Memory B cell (primary cell): ENCODE measurements at places on chromosomes 5 and 9.
A peak's percentile ranks its signal among the peaks of the same experiment; 100 is the strongest.

GRCh38 chr5:176564002-176564401 is 14.9 kb downstream of the CDHR2 start:
- DNase-seq: no peak

DNA sequence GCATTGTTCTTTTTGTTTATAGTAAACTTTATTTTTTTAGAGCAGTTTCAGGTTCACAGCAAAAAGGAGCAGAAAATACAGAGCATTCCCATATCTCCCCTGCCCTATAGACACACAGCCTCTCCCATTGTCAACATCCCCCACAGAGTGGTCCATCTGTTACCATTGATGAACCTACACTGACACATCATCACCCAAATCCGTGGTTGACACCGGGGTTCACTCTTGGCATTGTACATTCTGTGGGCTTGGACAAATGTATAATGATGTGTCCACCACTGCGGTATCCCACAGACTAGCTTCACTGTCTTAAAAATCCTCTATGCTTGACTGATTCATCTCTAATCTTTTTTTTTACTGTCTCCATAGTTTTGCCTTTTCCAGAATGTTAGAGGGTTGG is 120.7 kb upstream of the SPATA31C2 start:
- no peak for DNase-seq

GRCh38 chr5:90437663-90438062 is 28.1 kb upstream of the CETN3 start:
- no peak for DNase-seq

DNA sequence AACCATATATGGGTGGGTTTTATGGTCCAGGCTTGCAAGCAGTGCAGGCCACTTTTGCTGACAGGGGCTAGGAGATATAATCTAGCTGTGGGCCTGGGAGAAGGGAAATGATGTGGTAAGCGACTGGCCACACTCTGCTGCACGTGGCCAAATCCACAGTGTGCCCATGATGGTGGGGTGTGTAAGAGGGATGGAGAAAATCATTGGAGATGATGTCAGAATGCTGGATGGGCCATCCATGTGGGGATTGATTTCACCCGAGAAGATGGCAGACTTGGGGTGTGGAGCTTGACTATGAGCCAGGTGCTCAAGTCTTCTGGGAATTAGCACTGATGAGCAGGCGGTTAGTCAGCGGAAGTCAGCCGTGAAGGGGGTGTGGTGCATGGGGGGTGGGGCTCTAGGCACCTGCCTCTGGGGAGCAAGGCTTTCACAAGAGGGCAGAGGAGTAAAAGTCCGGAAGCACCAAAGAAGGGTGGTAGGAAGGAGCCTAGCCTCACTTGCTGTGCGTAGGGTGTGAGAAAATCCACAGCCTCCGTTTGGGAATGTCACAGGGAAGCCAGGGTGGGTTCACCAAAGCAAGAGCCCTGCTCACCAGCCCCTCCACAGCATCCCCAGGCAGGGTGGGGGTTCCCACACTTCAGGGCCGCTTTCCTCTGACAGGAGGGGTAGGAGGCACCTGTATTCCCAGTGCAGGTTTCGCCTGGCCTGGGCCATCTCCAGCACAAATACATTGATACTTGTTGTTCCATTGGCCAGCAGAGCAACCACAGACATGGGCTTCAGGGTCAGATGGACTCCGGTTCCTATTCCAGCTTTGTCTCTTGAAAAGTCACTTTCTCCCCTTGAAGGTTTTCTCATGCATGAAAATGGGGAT is 44.5 kb upstream of the ANGPTL2 start:
- peak; percentile 64 for DNase-seq
